ENCODE measurements at places on chromosomes 2 and 18.

DNA sequence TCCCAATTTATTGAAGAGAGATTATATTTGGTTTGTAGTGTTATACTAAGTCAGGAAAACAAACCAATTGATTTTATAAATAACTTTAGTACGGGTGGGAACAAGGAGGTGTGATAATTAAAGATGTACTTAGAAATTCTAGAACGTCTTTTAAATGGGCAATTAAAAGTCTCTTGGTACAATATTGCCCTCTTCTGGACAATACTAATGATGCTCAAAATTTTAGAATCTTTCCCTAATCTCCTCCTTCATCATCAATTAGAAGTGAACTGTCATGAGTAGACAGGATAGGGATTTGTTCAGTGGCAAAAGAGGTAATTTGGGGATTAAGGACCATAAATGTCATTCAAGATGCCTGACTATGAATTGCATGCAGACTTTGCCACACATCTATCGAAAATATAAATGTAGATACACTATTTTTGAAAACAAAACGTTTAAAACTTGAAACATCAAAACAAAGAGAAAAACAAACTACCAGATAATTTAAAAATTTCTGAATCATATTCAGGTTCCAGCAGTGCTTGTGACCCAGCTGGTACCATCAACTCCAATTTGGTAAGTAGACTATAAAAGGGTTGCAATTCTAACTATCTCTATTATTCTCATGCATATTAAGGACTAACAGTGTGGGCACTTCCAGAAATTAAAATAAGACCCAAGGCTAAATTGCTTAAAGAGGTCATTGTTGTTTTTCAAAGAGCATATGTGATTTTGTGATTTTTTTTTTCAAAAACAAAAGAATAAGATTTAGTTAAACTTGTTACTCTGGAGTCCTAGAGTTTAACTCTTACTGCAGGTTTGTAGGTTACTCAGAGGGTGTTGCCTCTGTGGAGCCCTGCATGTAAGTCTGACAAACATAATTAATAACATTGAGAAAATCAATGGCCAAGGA is 123.5 kb downstream of the LAMA3 start:
- no peak for DNase-seq

DNA sequence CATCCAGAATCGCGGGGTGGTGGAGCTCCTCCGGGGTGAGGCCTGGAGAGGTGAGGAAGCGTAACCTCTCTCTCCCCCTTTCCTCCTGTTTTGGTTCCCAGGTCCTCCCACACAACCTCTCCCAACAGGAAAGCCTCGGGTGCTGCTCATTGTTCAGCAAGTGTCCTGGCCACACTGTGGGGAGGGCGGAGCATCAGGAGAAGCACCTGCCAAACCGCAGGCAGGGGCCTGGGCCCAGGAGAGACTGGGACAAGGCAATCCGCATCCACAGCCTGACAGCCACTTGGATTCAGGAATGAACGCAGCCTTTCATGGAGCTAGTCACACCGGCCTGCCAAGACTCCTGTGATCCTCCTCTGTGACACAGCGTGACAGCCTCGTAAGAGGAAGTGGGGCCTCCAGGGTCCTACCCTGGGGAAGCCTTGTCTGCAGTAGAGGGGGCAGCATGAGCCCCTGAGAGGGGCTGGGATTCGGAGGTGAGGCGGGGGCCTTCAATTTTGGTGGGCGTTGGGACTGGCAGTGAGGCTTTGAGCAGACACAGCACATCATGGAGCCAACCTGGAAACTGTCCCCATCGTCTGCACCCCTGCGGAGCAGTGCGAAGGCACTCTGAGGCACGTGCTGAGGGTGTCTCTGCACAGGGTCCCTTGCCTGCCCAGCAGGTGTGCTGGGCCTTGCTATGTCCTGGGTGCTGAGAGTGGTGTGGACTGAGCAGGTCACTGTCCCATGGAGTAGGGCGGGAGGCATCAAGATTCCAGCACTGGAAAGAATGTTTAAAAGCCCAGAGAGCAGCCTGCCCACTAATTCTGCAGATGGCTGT is 62.2 kb downstream of the EDAR start:
- DNase-seq, result no peak

GRCh38 chr2:147456779-147457178 is 388.1 kb upstream of the ACVR2A start:
- no peak for DNase-seq

DNA sequence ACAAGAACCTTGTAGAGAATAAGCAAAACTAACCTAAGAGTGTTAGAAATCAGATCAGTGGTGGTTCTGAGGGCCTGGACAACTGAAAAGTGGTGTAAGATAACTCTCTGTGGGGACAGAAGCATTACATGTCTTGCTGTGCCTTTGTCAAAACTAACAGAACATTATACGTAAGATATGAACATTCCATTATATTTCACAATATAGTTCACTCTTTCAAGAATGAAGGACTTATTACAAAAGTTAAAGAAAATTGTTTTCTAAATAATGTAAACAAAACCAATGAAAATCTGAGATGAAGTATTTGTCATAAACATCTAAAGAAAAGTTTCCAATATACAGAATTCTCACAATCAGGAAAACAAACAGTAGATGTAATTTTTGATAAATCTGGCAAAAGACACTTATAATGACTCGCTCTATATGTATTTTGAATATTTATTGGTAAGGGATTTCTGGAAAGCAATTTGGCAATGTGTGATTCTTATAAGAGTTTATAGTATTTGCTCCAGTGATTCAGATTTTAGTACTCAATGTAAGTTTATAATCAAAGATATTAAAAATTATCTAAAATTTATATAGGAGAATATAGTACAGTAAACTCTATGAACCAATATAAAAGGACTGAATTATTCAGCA is 258.4 kb downstream of the CD226 start:
- DNase-seq, result no peak

DNA sequence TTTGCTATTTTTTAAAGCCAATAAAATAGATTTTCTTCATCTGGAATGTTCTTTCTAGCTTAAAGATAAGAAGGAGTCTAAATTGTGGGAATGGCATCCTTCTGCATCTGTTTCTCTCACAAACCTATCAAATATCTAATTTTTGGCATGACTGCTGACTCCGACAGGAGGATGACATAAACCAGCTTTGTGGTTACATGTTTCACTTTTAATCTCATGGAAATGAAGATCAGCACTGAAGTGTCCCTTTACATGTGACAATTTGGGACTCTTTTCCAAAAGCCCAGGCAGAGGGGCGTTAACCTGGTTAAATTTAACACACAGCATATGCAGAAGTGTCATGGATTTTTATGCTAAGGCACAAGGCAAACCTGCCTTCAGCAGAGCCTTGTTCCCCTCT is 694.7 kb downstream of the ARHGAP15 start:
- no peak for DNase-seq

GRCh38 chr2:34102339-34102738 is 503.2 kb upstream of the FAM98A start:
- DNase-seq, result no peak

- no peak for DNase-seq
Observed at GRCh38 chr2:73283545-73284295, 558 bp downstream of the FBXO41 start.

DNA sequence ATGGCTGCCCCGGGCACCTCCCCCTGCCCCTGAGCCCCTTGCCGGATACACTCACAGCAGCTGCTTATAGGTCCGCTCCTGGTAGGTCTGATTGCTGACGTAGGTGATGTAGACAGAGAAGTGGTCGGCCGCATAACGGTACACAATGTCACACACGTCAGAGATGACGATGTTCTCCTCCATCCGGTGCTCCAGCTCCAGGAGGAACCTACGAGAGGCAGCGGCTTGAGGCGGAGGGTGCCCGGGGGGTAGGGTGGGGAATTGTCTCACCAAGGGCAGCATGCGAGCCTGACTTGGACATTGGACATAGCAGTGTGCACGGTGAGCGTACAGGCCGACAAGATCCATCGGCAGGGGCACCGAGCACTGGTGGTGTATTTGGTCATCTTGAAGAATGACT is 22.8 kb downstream of the SNORC start:
- DNase-seq, result no peak

- no peak for DNase-seq
Observed at GRCh38 chr18:33918571-33918970, 306.1 kb downstream of the NOL4 start.

GRCh38 chr18:62721839-62722795 is 6.8 kb downstream of the PHLPP1 start:
- DNase-seq, result no peak

DNA sequence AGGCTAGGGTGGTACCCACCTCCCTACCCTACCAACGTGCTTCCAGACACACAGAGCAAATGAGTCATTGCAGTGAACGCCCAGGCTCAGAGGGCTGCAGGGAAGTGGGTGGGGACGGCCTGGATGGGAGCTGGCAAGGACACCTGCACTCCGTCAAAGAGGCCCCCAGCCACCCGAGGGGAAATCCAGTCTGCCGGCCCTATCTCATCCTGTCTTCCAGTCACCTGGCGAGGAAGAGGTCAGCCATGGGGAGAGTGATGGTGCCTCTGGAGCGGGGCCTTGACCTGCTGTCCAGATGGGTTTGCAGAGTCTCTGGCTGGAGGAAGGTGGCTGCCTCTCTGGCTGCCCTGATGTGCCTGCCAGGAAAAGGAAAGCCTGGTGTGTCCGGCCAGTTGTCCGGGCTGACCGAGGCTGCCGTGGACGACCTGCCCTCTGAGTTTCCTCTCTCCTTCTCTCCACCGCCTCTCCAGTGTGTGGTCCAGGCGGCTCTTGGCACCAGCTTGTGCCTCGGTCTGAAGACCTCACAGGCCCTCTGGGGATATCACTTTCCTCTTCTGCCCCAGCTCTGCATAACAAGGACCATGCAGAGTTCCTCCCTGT is 209.7 kb upstream of the COPS8 start:
- DNase-seq, result no peak

DNA sequence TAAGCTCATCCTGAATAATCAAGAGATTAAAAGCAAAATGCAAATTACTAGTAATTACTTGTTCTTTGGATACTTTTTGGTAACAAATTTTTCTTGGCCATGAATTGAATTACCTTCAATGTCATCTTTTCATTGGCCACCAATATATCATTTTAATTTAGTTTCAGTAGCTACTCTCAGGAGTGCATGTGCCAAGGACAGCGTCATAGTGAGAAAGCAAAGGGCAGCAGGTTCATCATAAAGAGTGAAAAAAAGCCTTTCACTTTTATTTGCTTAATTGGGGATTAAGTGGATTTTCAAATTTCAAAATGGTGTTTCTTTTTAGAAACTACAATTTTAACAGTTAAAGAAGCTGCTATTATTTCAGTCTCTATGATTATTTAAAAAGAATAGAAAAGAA is 815.2 kb downstream of the NR4A2 start:
- DNase-seq, result no peak

GRCh38 chr2:17634997-17635396 is 94.5 kb downstream of the VSNL1 start:
- DNase-seq, result no peak

GRCh38 chr2:186551323-186552050 is 38.4 kb upstream of the ITGAV start:
- no peak for DNase-seq

DNA sequence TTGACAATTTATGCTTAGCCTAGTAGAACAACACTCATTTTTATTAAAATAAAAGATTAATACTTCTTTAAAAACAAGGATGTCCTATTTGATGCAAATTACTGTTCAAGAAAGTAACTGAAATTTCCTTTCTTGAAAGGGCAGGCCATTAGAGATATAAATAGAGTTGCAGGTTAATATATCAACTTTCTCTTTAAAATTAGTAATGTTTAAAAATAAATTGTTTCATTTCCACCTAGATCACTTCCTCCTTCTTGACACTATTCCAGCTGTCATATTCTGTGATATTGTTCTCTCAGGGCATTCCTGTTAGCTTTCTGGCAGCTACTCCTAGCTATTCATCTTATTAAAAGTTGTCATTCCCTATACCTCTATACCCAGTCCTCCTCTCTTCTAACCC is 357.9 kb upstream of the NRP2 start:
- no peak for DNase-seq

- DNase-seq, result no peak
Observed at GRCh38 chr2:134262684-134263083, 8.8 kb downstream of the MGAT5 start.

GRCh38 chr2:31980674-31981356 is 30.0 kb downstream of the MEMO1 start:
- no peak for DNase-seq

DNA sequence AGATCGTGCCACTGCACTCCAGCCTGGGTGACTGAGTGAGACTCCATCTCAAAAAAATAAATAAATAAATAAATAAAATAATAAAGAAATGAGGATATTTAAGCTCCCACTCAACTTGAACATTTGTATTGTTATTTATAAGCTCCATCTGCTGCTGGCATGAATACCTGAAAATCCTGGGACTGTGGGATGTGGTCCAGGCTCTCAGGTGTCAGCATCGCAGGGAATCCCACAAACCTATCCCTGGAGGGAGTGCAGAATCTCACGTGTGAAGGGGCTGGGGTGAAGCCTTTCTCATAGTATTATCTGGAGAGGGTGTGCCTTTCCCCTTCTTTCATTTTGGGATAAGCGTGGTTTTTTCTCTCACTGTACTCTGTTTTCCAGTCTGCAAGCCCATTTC is 47.4 kb upstream of the POLE4 start:
- no peak for DNase-seq

DNA sequence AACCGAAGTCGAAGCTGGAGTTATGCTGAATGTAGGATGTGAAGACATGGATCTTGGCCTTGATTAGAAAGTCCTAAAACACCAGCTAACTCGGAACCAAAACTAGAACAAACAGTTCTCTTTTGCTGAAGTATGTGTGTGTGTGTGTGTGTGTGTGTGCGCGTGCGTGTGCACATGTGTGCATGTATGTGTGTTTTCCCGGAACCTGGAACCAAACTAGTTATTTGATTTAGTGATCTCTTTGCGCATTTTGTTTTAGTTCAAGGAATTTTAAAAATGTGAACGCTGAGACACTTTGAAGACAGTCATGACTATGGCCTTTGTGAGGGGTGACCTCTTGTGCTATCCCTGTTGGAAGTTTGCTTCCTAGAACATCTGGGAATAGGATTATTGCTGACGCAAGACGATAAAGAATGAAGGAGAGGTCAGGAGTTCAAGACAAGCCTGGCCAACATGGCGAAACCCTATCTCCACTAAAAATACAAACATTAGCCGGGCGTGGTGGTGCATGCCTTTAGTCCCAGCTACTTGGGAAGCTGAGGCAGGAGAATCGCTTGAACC is 23.8 kb downstream of the FHL2 start:
- no peak for DNase-seq

GRCh38 chr2:155872396-155872795 is 460.1 kb downstream of the NR4A2 start:
- DNase-seq, result no peak
